Inflammatory macrophage treated with lipopolysaccharide for 4 hours (primary cell): ENCODE measurements at places on chromosomes 1 and 21.

- DNase-seq: no peak
Measured at GRCh38 chr1:168879896-168880734, 151.1 kb upstream of the DPT start.

GRCh38 chr1:218584418-218585155 lies 239.5 kb downstream of the TGFB2 start:
- DNase-seq: no peak

DNA sequence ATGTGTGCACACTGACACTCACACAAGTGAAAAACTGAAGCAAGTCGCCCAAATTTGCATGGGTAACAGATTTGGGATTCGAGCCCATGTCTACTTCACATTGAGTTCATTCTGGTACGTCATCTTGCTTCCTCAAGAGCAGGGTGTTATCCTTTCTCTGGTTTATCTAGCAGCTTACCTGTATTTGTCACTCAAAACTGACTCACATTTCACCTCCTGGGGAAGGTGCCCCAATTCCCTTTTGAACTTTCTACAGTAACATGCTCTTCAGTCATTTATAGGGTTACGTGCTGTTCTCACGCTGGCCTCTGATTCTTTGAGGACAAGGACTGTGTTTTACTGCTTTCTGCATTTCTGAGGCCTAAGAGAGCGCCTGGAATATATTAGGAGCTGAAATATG lies 162.8 kb downstream of the PDE4B start:
- no peak for DNase-seq

GRCh38 chr1:41538741-41539417 lies 54.4 kb upstream of the EDN2 start:
- DNase-seq: no peak

DNA sequence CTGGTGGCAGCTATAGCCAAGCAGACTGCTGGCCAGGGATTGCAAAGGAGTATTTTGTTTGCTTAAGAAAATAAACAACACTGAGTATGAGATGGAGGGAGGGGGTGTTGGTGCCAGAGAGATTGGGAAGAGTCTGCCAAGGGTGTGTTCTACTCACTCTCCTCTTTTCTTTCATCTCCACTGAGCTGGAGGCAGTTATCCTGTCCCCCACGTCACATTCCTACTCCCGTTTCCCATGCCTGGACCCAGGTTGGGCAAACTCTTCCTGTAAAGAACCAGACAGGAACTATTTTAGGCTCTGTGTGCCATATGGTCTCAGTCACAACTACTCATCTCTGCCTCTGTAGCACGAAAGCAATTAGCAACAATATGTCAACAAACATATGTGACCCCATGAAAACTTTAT lies 1.4 kb upstream of the IL24 start:
- no peak for DNase-seq

- DNase-seq: no peak
Measured at GRCh38 chr1:169733924-169734323, at the start of gene SELE. Gene SELE, minus strand, starts transcription at chr1:169734079. Its CDS starts 467 bp downstream, at chr1:169733612.

DNA sequence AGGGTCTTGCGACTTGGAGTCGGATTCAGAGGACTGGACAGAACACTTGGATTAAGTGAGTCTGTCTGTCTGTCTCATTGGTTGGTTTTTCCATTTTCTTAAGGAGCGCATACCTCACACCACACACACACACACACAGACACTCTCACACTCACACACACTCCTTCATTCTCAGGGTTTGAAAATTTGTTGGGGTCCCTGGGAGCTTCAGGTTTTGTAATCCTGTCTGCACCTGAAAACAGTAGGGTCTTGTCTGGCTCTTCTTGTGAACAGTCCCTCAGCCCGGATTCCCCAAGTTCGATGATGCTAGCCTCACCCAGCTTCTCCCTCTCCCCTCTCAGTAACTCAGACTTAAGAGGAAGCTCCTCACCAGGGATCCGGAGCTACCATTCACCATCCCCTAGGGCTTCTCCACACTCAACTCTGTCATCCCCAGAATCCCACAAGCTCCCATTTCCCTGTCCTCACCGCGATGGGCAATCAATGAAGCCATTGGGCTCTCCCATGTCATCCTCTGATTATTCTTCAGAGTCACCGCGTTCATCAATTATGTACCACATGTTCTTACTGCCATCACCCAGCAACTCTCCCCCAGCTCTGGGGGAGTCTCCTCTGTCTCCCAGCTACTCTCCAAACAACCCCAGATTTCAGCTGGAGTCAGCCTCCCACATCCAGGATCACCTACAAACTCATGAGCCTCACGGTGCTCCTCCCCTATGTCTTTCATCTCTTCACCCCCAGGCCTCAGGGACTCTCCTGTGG lies 1530.9 kb upstream of the TPTE start:
- no peak for DNase-seq

GRCh38 chr1:177223359-177223758 lies 52.6 kb downstream of the BRINP2 start:
- no peak for DNase-seq

GRCh38 chr1:54547601-54548388 lies at the start of gene ACOT11:
Gene ACOT11, plus strand, starts transcription at chr1:54548228. Its CDS starts 82 bp downstream, at chr1:54548310.
- peak; percentile 45 for DNase-seq

- DNase-seq: no peak
Measured at GRCh38 chr1:149979245-149979971, 31.1 kb downstream of the OTUD7B start.

- peak; percentile 14 for DNase-seq
Measured at GRCh38 chr1:178052650-178053461, 41.0 kb upstream of the RASAL2 start.

GRCh38 chr21:16578912-16579311 lies 849.1 kb downstream of the USP25 start:
- no peak for DNase-seq

- DNase-seq: no peak
Measured at GRCh38 chr1:153929981-153930948, 7.5 kb upstream of the GATAD2B start.

- no peak for DNase-seq
Measured at GRCh38 chr1:82923931-82924330, 1075.0 kb downstream of the TTLL7 start.

- no peak for DNase-seq
Measured at GRCh38 chr21:26810676-26811415, 34.4 kb downstream of the ADAMTS1 start.
